ENCODE measurements at places on chromosomes 16 and 17. TPM values are rescaled to one million over a fixed set of nuclear protein-coding genes. Genes with fewer than 3 reads are reported as not detected.

DNA sequence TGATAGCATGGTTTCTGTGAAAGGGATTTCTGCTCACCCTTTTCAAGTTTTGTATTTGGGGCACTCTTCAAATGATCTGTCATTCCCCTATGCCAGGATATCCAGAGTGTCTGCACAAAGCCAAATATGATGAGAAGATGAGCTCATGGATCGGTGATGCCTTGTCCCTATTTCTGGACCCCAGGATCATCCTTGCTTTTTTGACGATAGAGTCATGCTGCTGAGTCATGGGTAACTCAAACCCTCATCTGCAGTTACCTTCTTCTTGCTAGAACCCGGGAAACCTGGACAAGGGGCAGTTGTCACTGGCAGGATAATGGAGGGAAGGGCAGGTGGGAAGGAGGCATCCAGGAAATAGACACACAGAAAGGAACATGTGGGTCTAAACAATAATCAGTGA is 17.8 kb upstream of the MAPT start:
- no peak for DNase-seq

The AGRP gene
- not detected for total RNA-seq

DNA sequence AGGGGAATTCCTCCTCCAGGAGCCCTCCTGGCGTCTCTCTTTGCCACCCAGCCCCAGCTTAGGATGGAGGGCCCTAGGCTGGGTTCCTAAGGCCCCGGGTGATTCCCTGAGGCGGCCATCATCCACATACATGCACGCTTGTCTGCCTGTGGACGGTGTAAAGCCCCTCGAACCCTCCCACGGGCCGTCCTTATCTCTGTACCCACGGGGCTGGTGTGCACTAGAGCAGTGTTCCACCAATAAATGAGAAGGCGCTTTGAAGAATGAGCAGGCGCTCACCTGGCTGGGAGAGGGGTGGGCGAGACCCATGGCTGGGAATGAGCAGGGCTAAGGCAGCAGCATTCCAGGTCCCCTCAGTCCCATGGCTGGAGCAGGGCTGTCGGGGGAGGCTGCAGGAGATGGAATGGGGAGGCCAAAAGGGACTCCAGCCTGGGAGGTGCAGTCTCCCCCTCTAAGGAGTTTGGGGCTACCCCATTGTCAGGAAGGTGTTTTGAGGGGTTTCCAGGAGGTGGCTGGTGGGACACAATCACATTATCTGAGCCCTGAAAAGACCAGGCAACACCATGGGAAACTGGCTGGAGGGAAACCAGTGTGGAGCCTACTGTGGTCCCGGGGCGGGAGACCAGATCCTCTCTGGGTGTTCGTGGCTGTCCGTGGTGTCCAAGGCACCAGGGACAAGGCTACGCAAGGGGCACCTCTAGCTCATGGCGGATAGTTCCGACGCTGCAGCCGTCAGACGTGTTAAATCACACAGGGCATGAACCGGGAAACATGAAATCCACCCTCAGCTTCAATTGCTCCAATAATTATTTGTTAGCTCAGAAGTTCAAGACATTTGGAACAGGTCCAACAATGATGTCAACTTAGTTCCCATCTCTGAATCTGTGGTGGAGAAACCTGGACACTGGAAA is 87.5 kb upstream of the DNAH17 start:
- DNase-seq: no peak

GRCh38 chr17:59506894-59507726 is 58.3 kb upstream of the DHX40 start:
- no peak for DNase-seq

GRCh38 chr17:79799538-79800324 is 2.9 kb upstream of the CBX8 start:
- DNase-seq: no peak

- DNase-seq: no peak
Measured at GRCh38 chr17:73400915-73401545, 89.2 kb upstream of the CDC42EP4 start.

- DNase-seq: no peak
Measured at GRCh38 chr17:17874478-17874877, 37.7 kb upstream of the SREBF1 start.

DNA sequence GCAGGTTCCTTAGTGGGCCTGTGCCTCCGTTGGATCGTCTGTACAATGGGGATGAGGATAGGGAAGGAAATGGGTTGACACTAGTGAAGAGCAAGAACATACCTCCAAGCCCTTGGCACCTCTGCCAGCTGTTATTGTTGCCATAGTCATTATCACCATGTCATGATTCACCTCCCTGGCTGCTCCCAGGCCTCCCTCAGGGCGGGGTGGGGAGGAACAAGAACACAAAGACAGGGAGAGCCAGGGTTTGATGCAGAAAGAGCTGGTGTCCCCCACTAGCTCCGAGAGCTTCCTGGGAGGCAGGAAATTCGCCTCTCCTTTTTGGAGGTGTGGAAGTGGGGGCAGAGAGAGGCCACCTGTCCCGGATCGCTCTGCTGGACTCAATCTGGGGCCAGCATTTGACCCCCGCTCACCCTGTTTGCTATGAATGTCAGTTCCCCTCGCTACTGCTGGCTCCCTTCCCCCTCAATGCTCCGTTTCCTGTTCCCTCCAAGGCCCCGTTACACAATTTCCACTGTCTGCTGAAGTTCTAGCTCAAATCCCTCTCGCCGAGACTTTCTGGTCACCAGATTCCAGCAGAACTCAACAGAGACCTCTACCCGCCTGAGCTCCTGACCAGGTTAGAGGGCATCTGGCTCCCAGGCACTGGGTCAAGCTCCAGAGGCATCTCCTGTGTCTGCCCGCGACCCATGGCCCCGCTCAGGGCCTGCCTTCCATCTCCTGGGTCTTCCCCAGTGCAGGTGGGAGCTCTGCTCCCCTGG is 9.1 kb downstream of the TIMP2 start:
- no peak for DNase-seq

GRCh38 chr16:22055881-22056280 is 36.5 kb upstream of the VWA3A start:
- no peak for DNase-seq

The CTRL gene
- total RNA-seq: 1.1 TPM

Data from posterior vena cava (tissue), 2 donors.